Activated CD8-positive, alpha-beta T cell treated with anti-CD3 and anti-CD28 coated beads, Interleukin-2, amount 10 ng/mL, durations not matched to agents 7 days and 5 days (primary cell): ENCODE measurements at places on chromosomes 13 and 19. TPM values are rescaled to one million over a fixed set of nuclear protein-coding genes. Genes with fewer than 3 reads are reported as not detected.

ELSPBP1 gene
- not detected for total RNA-seq

SLC6A16 gene
- 3.4 TPM for total RNA-seq

GPR183 gene
- total RNA-seq: 5.0 TPM

PSG2 gene
- total RNA-seq: not detected

PGLYRP1 gene
- not detected for total RNA-seq

KLK15 gene
- total RNA-seq: not detected

KDM4B gene
- total RNA-seq: 47.0 TPM

PNMA8A gene
- total RNA-seq: not detected

CYP4F2 gene
- not detected for total RNA-seq

RPL18 gene
- total RNA-seq: 1,371 TPM

ZNF99 gene
- total RNA-seq: not detected

GJB6 gene
- 1.9 TPM for total RNA-seq

ZNF607 gene
- 4.4 TPM for total RNA-seq

BCAM gene
- total RNA-seq: not detected

VASP gene
- total RNA-seq: 222 TPM

GPR42 gene
- total RNA-seq: not detected

RAP2A gene
- 29.7 TPM for total RNA-seq

RNF113B gene
- not detected for total RNA-seq

TTC9B gene
- total RNA-seq: not detected

MEIS3 gene
- total RNA-seq: not detected

FBN3 gene
- total RNA-seq: 0.03 TPM

NLRP5 gene
- not detected for total RNA-seq

SLC7A1 gene
- total RNA-seq: 78.1 TPM

GJA3 gene
- 0.16 TPM for total RNA-seq

ZNF554 gene
- 2.5 TPM for total RNA-seq

LILRA2 gene
- not detected for total RNA-seq
